ENCODE measurements at places on chromosomes 2 and 18. TPM values are rescaled to one million over a fixed set of nuclear protein-coding genes. Genes with fewer than 3 reads are reported as not detected.

- DNase-seq: no peak
- H3K4me3 ChIP-seq: no peak overlapping the region
- no peaks in the 10 kb centered on the region for H3K36me3 ChIP-seq
- H3K27ac ChIP-seq: no peak overlapping the region
These were observed 109.7 kb downstream of the ERBB4 start for GRCh38 chr2:212428681-212429478.

DNA sequence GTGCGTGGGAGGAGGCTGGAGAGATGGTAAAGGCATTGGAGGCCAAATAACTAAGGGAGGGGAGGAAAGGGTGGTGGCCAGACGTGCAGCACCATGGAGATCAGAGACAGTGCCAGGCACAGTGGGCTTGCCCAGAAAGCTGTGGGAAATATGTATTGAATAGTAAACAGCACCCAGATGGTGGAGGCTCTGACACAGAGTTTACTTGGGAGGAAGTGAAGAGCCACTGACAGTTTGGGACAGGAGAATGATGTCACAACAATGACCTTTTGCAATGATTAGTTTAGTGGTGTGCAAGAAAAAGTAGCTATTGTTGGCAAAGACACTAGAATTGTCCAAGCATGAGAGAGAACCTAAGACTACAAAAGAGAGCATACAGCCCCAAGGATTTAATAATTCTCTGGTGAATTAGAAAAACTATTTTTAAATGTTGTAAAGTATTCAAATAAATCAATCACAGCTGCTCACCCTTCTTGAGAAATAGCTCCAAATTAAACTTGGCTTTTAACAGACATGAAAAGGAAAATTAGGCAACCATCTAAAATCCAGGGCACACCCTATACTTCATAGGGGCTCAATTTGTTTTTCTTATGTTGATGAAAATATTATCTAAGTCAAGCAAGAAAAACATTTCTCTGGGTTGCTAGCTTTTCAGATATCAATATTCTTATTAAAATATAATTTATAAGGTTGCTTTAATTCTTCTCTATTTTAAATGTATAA, 458.7 kb upstream of the HNRNPA3 start:
- peaks cover 10% of the 10 kb centered on the region for H3K4me1 ChIP-seq
- no peak overlapping the region for H3K4me3 ChIP-seq
- DNase-seq: no peak
- H3K36me3 ChIP-seq: no peaks in the 10 kb centered on the region

GRCh38 chr18:61995618-61996017, 102.8 kb upstream of the RNF152 start:
- no peak overlapping the region for H3K27ac ChIP-seq
- H3K27me3 ChIP-seq: peaks cover 2% of the 10 kb centered on the region
- peaks cover 2% of the 10 kb centered on the region for H3K36me3 ChIP-seq
- no peak for DNase-seq
- peaks cover 3% of the 10 kb centered on the region for H3K4me1 ChIP-seq

CXCR1 gene
- 0.19 TPM for total RNA-seq

VSNL1 gene
- total RNA-seq: not detected

Data from activated naive CD8-positive, alpha-beta T cell treated with anti-CD3 and anti-CD28 coated beads, Interleukin-2, amount 10 ng/mL, durations not matched to agents 7 days and 5 days (primary cell).